ENCODE measurements at places on chromosomes 1 and 21. TPM values are rescaled to one million over a fixed set of nuclear protein-coding genes. Genes with fewer than 3 reads are reported as not detected.

MFSD2A gene
- 0.22 TPM for total RNA-seq

MEGF6 gene
- total RNA-seq = 7.3 TPM

WLS gene
- total RNA-seq = 93.2 TPM

ZNF124 gene
- 6.7 TPM for total RNA-seq

FCAMR gene
- not detected for total RNA-seq

OR14K1 gene
- total RNA-seq = not detected

CYP4A11 gene
- total RNA-seq = not detected

DNA sequence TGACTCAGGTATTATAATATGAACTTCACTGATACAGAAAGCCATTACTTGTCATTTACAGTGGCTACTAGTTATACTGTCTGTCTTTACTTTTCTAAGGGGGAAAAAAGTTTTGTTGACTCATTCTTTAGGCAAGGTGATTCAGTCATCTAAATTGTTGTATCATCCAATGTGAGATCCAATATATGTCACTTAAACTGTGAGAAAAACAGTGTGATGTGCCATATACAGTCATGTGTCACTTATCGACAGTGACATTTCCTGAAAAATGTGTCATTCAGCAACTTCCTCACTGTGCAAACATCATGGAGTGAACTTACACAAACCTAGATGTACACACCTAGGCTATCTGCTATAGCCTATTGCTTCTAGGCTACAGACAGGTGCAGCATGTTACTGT lies 57.6 kb downstream of the KCNK2 start:
- no peak for DNase-seq

DNA sequence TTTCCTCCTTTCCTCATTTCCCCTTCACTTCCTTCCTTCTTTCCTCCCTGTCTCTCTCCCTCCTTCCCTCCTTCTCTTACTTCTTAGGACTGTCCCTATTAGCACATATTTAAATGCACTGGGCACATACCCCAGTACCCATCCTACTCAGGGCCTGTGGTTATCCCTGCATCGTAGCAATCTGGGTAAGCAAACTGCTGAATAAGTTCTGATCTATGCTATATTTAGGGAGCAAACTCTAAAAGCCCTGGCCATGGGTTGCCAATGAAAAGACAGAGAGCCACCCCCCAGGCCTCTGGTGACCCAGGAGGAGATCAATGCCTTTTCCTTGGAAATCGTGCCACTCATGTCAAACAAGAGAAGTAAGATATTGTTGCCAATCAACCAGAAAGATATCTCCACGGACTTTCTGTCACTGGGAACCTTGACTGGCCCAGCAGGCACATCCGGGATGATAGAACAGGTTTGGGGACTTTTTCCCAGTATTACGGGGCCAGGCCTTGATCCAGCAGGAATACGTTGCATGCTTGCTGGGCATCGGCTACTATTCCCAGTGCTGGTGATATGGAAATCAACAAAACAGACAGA lies 5.4 kb downstream of the FAM3B start:
- no peak for DNase-seq

GRCh38 chr1:975896-976683 lies 5.8 kb downstream of the PERM1 start:
- DNase-seq = peak; percentile 67

GRCh38 chr1:200107004-200107470 lies 79.5 kb downstream of the NR5A2 start:
- no peak for DNase-seq

GRCh38 chr21:39612233-39613040 lies at the start of gene B3GALT5:
Gene B3GALT5, plus strand, starts transcription at chr21:39612940. Its CDS starts 47,620 bp downstream, at chr21:39660560.
- no peak for DNase-seq

- DNase-seq = no peak
Observed at GRCh38 chr21:42475526-42476387, 20.3 kb downstream of the RSPH1 start.

DNA sequence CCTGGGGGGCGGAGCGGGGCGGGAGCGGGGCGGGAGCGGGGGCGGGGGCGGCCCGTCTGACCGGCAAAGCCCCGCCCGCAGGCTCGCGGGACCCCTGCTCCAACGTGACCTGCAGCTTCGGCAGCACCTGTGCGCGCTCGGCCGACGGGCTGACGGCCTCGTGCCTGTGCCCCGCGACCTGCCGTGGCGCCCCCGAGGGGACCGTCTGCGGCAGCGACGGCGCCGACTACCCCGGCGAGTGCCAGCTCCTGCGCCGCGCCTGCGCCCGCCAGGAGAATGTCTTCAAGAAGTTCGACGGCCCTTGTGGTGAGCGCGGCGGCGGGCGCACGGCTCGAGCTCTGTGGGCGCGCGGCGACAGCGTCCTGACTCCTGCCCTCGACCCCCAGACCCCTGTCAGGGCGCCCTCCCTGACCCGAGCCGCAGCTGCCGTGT lies 21.2 kb downstream of the AGRN start:
- DNase-seq = no peak

GRCh38 chr1:52756020-52756419 lies 29.8 kb downstream of the ZYG11B start:
- DNase-seq = no peak

GRCh38 chr1:18464665-18465050 lies 16.1 kb upstream of the KLHDC7A start:
- DNase-seq = no peak

All from Right ventricle myocardium superior (tissue), 1 donor.